ENCODE measurements at places on chromosomes 2 and 18.

GRCh38 chr2:72112401-72112800 is 35.3 kb downstream of the CYP26B1 start:
- no peak for DNase-seq

GRCh38 chr18:7090771-7091170 is 26.8 kb downstream of the LAMA1 start:
- DNase-seq: no peak

DNA sequence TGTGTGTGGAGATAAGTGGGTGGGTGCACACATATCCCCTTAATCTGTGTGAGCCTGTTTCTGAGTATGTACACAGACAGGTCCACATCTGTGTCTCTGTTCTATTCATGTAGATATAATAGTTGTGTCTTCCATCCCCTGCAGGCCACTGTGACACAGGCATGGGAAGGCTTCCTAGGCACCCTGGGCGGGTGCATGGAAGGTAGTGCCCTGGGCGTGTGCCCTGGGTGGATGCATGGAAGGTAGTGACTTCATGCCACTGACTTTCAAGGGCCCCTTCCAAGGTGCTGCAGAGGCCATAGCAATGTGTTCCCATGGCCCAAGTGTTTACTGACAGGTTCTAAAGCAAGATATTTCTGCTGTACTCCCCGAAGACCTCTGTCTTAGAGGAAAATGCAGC is 462.5 kb upstream of the HS6ST1 start:
- DNase-seq: no peak

DNA sequence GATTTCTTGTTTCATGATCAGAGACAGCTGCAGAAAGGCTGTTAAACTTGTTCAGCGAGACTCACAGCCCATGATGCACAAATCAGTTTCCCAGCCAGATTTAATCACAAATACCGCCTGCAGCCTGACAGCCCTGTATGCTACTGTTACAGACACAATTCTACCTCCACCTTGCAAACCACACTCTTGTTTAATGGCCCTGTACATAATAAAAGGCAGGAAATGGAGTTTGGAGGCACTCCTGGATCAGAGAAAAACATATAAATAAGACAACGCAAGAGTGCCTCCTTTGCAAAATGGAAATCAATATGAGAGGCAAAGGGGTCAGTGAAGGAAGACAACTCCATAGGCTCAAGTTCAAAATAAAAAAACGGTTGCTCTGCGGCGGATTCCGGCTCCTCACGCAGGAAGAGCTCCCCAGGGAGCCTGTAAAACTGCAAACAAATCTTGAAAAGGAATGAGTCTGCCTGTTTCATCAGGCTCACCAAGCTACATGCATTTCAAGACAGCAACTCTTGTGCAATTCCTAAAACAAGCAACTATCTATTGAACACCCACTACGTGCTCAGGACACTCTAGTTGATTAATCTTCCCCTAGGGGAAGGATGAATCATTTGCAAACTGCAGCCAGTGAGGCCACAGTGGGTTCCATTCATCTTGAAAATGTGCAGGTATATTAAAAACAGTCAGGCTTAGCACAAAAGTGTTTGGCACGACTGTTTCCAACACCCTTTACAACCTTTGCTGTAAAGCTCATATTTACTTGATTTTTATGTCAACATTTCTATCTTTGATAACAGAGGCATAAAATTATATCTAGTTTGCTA is 37.5 kb downstream of the TBC1D8 start:
- DNase-seq: no peak

DNA sequence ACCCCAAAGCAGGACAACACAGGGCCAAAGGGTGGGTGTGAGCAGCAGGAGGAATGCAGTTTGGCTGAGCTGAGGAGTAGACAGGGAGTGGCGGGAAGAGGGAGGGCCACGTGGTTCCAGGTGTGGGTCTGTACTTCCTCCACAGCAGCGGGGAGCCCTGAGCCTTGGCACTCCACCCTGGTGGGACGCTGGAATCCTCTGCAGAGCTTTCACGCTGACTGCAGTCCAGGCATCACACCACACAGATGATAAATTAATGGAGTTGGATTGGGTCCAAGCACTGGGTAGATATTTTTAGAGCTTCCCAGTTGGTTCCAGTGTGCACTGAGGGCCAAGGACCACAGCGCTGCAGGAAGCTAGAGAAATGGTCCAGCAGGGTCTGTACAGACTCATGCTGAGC is 67.0 kb upstream of the TMEM200C start:
- no peak for DNase-seq

GRCh38 chr2:42840760-42841159 is 48.4 kb upstream of the HAAO start:
- no peak for DNase-seq

DNA sequence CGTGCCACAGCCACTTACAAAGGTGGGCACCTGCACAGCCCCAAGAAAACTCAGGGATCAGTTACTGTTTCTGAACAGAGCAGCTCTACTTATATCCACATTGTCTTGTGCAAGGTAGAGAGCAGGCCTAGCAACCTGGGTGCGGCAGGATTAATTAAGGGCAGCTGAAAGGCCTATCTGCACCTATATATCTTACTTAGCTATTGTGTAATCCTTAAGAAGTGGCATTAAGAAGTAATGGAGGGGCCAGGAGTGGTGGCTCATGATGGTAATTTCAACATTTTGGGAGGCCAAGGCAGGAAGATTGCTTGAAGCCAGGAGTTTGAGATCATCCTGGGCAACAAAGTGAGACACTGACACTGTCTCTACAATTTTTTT is 12.8 kb upstream of the ARL5A start:
- DNase-seq: no peak

- DNase-seq: no peak
These were observed 498 bp downstream of the ITGAV start for GRCh38 chr2:186590350-186590758.

DNA sequence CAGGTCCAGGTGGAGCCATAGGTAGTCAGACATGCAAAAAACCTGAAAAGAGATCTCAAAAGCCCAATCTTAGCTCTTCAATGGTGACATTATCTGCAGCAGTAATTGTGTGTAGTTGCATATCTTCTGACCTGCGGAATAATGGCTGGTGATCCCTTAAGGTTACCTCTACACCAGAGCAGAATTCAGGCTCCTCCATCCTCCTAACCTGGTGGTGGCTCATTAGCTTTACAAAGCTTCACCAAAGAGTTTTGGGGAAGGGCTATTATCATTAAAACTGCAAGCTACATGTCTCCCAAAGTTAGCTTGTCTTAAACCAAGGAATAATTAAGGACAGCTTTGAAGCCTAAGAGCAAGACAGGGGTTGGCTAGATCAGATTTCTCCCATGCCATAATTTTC is 42.6 kb upstream of the CHST9 start:
- DNase-seq: no peak

GRCh38 chr18:61851940-61852451 is 40.8 kb downstream of the RNF152 start:
- no peak for DNase-seq

DNA sequence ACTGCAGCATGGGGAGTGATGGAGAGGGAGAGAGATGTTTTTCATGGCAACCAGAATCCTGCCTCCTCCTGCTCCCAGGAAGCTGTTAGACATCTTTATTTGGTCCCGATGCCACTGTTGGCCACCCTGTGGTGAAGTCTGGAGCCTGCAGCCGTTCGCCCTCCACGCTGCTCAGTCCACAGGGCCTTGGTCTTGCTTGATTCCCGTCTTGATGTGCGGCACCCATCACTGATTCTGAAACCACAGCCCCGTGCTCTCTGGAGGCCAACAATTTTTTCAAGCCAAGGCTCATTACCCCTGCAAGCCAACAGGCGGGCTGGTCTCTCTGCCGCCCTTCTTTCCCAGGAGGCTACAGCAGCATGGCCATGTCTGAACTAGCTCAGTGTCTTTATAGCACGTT is 24.5 kb downstream of the SIGLEC15 start:
- DNase-seq: no peak

- no peak for DNase-seq
These were observed 197.4 kb upstream of the NCKAP5 start for GRCh38 chr2:133765658-133766057.

GRCh38 chr2:10933700-10934225 is 22.0 kb downstream of the KCNF1 start:
- DNase-seq: no peak

DNA sequence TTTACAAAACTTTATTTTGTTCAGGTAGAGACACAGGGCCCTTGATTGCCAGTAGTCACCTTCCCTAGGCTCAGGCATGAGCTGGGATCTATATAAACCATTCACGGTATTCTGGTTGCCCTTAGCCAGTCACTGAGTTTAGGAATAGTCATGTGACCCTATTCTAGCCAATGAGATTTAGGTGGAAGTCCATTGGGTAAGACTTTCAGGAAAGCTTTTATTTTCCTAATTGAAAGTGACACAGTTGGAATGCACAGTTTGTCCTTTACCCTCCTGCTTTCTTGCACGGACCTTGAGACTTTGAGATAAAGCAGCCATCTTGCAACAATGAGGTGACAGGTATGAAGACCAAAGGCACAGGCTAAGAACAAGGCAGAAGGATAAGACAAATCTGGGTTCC is 21.5 kb downstream of the SLC4A5 start:
- no peak for DNase-seq

GRCh38 chr2:8893978-8894820 is 56.8 kb upstream of the KIDINS220 start:
- no peak for DNase-seq

- peak; percentile 80 for DNase-seq
These were observed 16.9 kb downstream of the LCT start for GRCh38 chr2:135820003-135820618.

GRCh38 chr2:182506606-182507005 is 79.8 kb upstream of the PDE1A start:
- DNase-seq: no peak

- no peak for DNase-seq
These were observed 94.4 kb upstream of the NEUROD1 start for GRCh38 chr2:181774685-181775084.

- DNase-seq: no peak
These were observed 91.7 kb downstream of the TGOLN2 start for GRCh38 chr2:85236084-85236483.

DNA sequence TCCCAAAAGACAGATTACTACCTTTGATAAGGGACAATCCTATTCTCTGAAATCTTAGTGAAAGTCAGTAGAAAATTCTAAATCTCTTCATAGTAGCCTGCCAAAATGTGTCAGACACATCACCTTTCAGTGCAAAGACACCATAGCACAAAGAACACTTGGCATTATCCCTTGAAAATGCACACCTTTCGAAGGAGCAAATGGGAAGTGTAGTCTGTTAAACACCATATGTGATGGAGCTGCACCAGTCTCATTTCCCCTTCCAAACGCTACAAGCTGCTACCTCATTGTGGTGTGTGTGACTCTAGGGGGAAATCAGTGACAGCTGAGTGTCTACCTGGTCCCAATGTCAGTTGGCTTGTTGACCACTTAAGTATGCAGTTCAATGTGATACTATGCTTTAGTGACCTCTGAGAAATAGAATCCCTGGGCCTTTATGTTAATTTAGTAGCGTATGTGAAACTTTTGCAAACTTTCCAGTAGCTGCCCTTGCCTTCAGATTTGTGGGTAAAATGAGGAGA is 551.7 kb downstream of the ARHGAP15 start:
- no peak for DNase-seq

- DNase-seq: no peak
These were observed 319.0 kb downstream of the CYRIA start for GRCh38 chr2:16346671-16347070.

- DNase-seq: peak; percentile 13
These were observed 34.9 kb downstream of the RAB10 start for GRCh38 chr2:26068602-26069298.

DNA sequence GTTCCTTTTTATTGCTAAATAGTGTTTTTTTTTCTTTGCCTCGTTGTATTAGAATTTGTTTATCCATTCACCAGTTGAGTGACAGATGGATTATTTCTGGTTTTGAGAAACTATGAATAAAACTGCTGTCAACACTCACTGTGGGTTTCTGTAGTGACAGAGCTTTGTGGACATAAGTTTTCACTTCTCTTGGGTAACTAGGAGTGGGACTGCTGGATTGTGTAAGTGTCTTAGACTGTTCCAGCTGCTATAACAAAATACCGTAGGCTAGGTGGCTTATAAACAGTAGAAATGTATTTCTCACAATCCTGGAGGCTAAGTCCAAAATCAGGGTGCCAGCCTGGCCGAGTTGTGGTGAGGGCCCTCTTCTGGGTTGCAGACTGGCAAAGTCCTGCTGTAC is 71.9 kb downstream of the TNFRSF11A start:
- DNase-seq: no peak

DNA sequence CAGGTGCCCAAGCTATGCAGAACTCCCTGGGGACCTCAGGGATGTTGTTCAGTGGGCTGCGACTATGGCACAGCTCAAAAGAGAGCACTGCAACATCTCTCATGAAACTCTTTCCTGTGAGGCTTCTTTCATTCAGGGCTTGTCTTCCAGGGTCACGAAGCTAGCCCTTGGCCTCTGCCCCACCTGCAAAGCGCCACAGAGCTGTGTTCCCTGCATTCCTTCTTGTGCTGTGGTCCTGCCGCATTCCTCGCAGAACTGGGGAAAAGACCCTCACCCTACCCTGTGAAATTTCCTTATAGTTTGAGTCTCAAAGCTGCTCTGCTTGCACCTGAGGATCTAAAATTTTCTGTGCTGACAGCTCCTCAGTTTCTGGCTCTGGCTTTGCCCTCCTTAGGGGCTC is 26.3 kb upstream of the ITGB6 start:
- DNase-seq: no peak

- DNase-seq: no peak
These were observed 568.5 kb upstream of the SOX11 start for GRCh38 chr2:5123582-5124196.

- no peak for DNase-seq
These were observed 124.2 kb upstream of the SATB2 start for GRCh38 chr2:199581935-199582360.

DNA sequence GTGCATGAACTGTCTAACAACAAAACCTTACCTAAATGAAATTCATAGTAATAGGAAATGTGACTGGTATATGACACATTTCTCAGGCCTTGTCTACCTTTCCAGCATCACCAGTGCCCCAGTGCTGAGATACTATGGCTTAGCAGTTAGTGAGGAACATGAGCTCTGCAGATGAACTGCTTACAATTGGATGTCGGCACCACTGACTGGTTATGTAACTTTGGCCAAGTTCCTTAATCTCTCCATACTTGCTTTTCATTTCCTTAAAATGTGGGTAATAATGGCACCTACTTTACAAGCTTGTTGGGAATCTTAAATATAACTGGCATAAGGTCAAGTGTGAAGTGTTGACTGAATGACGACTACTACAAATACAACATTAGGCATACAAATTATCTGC is 136.3 kb downstream of the OLA1 start:
- no peak for DNase-seq
